ENCODE measurements at places on chromosomes 6 and 20.

- DNase-seq, result no peak
Observed at GRCh38 chr6:90444160-90444714, 142.6 kb downstream of the MAP3K7 start.

DNA sequence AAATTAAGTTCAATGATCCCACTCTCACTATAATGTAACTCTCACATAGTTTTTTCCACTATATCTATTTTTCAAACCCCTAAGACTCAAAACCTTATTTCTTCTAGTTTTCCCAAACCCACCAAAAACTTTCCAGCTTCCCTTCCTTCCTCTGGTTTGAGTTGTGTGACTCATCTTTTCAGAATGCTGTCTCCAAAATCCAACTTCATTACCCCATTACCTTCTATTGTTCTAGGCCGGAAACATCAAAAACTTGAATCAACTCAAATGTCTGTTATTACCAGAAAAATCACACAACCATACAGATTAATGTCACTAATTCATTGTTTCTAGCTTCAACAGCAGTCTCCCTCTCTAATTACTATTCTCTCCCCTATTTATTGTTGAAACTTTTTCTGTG, 1090.3 kb downstream of the HACE1 start:
- no peak for DNase-seq

- DNase-seq, result no peak
Observed at GRCh38 chr6:158897236-158897635, 78.1 kb upstream of the EZR start.

DNA sequence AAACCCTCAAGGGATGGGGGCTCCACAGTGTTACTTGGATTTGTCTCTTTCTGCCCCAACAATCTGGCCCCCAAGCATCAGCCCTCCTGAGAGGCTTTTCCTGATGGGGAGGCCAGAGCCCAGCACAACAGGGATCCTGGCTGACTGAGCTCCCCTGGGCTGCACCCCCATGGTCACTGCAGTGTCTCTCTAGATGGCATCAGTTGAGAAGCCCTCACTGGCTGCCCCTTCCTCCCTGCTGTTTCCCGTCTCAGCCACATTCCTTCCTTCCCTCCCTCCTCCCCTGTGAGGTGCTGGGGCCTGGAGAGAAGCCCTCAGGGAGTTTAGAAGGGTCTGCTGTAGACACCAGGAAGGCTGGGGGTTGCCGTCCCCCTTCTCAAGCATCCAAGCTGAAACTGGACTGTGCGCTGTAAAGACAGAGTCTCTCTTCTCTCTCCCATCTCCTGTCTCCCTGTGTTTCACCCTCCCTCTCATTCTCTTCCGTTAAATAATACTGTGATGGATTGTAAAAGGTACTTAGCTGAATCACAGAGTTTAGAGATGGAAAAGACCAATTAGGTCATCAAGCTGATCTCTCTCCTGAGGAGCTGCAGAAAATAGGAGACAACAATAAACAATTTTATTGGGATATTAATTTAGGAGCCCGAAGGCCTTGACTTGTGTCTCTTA, 29.7 kb downstream of the SAYSD1 start:
- no peak for DNase-seq

DNA sequence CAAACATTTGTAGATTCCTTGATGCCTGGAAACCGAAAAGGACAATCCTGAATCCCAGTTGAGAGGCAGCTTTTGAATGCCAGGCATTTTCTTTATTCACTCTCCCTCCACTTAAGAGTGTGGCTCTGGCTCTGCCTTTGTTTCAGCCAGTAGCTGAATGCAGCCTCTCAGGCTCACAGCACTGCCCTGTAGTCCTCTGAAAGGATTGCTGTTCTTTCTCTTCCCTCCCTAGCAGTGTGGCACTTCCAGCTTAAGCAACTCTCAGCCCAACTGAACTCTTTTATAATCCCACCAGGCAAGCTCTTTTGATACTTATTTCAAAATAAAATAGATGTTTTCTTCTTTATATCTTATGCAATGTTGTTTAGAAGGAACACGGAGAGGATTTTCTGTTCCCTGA, 415.6 kb downstream of the GJA1 start:
- DNase-seq, result no peak

- no peak for DNase-seq
Observed at GRCh38 chr20:23081263-23081819, 4.8 kb downstream of the CD93 start.

- no peak for DNase-seq
Observed at GRCh38 chr6:89784838-89785237, 34.8 kb downstream of the MDN1 start.
